Activated T-cell treated with anti-CD3 and anti-CD28 coated beads, Interleukin-2, amount 50 U/mL, for 72 hours (primary cell): ENCODE measurements at places on chromosomes 2 and 18. TPM values are rescaled to one million over a fixed set of nuclear protein-coding genes. Genes with fewer than 3 reads are reported as not detected.

HAAO gene
- 6.1 TPM for total RNA-seq

TFCP2L1 gene
- total RNA-seq, result 0.10 TPM

DNA sequence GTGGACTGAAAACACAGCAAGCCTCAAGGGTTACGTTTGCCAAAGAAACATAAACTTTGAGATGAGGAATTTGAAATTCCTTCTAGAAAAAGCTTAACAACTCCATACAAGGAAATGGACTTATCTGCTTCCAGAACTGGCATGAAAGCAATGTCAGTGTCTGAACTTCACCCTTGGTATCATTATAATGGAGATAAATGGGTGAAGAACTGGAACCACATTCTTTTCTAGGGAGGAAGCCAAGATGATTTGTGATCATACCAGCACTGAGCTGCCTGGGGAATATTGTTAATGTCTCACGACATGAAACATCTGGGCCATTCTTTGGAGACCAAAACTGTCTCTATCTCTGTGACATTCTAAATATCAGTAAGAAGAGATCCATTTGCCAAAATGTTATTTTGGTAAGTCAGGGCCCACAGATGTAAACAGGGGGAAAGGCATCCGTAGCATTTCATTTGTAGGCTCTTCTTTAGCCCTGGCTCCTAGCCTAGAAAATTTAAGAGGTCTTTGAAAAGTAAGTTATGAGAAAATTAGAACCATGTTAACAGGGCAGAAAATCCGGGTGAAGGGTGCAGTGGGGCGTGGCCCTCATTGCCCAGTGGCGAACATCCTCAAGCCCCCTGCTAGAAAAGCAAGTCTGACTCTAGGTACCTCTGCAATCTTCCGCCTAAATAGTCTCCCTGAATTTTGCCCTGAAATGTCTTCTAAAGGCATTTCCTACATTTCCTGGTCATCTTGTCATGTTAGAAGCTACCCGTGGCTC, 295.3 kb upstream of the EPAS1 start:
- DNase-seq, result no peak

DNA sequence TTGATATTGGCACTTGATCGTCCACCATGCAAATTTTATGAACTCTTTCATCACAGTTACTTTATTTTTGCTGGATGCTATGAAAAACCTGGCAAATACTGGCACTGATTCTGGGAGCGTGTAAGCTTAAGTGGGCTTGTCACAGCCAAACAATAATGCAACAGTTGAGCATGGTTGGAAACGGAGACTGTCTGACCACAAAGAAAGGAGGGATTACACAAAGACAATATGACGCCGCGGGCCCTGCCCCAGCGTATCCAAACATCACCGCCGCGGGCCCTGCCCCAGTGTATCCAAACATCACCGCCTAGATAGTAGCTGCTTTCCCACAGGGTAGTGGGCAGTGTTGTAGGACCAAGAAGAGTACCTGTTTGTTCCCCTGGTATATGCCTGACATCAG, 135.9 kb downstream of the PRPF40A start:
- no peak for DNase-seq
